ENCODE measurements at places on chromosomes 11 and 22.

GRCh38 chr22:17943533-17944249 lies 80.7 kb downstream of the MICAL3 start:
- no peak for DNase-seq

DNA sequence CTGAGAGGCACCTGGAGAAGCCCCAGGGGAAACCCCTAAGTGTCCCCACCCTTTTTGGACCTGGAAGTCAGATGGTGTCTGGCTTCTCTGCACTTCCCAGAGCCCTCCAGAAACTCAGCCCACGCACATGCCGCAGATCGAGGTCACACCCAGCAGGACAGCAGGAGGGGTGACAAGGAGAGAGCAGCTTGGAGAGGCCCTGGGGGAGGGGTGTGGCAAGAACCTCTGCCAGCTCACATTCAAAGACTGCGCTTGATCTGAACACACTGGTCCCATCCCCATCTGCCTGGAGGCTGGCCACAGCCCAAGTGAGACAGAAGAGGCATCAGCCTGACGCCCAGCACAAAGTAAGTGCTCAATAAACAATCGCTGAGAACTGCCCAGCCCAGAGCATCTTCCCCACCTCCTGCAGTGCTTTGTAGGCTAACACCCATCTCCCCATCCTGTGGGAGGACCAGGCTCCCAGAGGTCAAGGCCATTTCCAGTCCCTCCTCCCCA lies 21.4 kb downstream of the TMPRSS6 start:
- DNase-seq = no peak

DNA sequence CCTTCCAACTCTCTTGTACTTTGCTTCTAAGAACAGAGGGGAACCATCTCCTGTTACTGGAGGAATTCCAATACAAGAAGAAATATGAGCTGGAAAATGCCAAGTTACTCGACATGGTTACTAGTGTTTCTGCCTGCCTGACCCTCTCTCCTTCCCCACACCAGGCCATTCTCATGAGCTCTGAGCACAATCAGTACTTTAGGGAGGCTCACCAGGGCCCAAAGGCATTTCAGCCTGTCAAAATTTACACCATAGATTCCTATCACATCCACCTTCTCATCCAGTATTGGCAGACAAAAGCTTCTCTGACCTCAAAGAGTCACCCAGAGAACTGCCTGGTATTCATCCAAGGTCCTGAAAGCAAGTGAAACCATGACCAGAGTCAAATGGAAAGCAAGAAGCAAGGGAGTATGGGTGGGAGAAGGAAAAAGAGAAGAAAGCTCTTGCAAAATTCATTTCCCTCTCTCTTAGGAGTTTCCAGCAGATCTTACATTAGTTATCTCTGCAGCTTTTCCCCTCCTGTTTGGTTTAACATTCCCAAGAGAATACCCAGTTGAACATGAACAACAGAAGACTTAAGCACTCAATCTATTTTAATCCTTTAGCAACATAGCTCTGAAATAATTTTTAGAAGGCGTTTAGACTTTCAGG lies 58.7 kb upstream of the NCAM1 start:
- no peak for DNase-seq

DNA sequence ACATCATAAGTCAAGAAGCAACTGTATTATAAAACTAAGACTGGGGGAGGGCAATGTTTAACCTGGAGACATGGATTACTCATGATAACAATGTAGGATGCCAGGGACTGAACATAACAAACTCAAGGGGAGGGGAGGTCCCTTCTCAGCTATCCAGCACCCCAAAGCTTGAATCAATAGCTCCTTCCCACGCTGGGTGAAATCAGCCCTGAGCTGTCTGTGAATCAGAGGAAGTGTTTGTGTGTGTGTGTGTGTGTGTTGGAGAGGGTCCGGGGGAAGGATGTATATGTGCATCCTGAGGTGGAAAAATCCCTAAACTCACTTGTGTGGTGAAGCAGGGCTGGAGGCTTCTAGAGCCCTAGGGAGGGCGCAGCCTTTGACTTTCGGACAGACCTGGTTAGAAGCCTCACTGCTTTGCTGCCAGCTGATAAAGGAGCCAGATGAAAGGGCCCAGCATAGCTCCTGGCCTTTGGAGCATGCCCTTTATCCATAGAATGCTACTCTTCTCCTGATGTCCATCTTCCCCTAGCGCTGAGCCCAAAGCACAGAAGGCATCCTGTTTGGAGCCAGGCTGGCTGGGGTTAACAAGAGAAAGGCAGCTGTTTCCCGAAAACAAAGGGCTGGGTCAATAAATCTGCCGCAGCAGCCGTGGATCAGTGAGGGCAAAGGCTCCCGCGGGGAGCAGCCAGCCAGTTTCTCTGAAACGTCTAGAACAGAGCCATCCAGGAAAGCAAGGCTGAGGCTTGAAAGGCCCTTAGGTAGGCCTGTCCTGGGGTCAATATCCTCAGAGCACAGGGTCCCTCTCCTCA lies 35.8 kb downstream of the TNKS1BP1 start:
- peak; percentile 56 for DNase-seq
